NCI-H1417 treated with DMSO at 0.1 percent for 48 hours (cell line): ENCODE measurements at places on chromosomes 1 and 21.

- no peak for DNase-seq
These were observed 62.2 kb downstream of the HSF2BP start for GRCh38 chr21:43597052-43597451.

DNA sequence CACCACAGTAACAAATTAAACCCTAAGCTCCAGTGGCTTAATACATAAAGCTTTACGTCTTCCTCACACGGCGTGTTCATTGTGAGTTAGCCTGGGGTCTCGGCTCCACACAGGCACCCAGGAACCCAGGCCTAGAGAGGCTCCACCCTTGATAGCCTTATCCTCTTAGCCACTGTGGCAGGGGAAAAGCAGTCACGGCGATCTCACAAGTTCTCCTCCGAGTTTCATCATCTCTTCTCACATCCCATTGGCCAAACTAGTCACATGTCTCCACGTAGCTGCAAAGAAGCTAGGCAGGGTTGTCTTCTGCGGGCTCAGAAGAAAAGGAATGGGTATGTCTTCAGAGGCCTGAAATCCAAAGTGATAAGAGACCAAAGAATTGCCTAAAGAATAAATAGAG lies 122.3 kb upstream of the GRIK3 start:
- DNase-seq: no peak

DNA sequence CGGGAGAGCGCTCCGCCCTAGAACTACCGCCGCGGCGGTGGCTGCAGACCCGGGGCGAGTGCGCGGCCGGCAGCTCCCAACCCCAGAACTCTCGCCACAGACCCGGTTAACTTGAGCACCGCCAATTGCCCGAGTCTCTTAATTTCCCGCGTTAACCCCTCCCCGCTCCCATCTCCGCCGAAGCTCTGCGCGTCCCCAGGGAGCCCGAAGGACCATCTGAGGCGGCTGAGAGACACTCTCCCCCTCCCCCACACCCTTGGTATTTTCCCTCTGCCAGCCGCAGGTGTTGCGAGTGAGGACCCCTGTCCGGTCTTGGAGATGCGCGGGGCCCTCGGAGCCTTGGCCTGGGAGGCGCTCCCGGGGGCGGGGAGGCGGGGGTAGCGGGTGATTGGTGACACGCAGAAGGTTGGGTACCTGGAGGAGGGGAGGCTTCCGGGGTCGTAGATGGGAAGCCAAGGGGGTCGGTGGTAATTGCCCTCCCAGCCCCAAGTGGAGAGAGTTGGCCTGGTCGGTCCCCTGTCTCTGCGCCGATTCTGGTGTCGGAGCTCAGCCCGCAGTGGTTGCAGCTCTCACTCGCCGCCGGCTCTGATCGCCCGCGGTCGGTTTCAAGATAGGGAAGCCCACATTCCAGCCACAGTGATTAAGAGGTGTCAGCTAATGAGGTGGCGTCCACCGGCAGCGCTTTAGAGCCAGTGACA lies 858 bp upstream of the SUSD4 start:
- no peak for DNase-seq

DNA sequence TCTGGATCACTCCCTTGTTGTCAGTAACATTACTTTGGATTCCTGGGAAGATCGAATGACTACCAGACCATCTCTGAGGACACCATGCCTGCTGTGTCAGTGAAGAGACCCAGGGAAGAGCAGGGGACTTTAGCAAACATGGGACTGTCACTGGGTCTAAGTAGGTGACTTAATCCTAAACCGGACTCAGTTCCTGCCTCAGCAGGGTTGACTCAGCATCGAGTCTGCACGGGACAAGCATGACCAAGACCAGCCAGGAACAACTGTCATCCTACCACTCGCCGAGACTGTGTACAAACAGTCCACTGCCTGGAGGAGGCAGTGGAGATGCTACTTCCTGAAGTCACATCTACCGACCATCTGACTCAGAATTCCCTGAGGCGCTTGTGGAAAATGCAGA lies 53.2 kb upstream of the RAB4A start:
- DNase-seq: no peak

- no peak for DNase-seq
These were observed 124.9 kb upstream of the BACE2 start for GRCh38 chr21:41043014-41043413.

- DNase-seq: no peak
These were observed 283.5 kb downstream of the S1PR1 start for GRCh38 chr1:101520302-101520701.

GRCh38 chr1:117967477-117967876 lies 37.9 kb downstream of the WDR3 start:
- no peak for DNase-seq

GRCh38 chr1:83625646-83626045 lies 373.3 kb downstream of the TTLL7 start:
- no peak for DNase-seq

GRCh38 chr21:37064841-37065240 lies 8.0 kb downstream of the PIGP start:
- DNase-seq: no peak

- DNase-seq: no peak
These were observed 46.5 kb upstream of the GREM2 start for GRCh38 chr1:240658312-240658960.

- DNase-seq: no peak
These were observed 43.8 kb downstream of the CD53 start for GRCh38 chr1:110916669-110917306.

DNA sequence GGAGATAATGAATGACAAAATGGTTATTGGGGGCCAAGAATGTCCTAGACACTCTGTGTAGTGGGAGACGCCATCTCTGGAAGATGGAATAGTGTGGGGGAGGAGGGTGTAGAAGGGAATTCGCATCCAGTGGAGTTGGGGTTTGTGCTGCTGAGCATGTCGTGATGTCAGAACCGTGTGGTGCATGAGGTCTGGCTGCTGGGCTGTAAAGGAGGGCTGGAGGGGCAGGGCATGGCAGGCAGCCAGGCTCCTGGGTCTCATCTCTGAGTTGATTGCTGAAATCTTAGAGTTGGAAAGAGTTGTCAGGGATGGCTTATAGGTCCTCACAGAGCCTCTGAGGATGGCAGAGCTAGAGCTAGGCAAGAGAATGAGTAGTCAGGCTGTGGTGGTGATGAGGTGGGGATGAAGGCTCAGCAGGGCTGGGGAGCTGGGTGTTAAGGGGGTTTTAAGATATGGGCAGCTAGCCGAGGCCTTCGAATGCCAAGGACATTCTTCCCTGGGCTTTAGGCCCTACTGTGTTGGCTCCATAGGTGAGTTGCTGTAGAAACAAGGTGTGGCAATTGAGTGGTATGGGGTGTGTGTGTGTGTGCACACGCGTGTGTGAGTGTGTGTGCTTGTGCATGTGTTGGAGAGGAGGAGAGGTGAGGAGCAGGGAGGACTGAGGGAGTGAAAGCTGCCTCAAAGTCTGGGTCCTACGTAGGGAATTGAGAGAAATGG lies 1.9 kb downstream of the PPFIA4 start:
- DNase-seq: no peak

DNA sequence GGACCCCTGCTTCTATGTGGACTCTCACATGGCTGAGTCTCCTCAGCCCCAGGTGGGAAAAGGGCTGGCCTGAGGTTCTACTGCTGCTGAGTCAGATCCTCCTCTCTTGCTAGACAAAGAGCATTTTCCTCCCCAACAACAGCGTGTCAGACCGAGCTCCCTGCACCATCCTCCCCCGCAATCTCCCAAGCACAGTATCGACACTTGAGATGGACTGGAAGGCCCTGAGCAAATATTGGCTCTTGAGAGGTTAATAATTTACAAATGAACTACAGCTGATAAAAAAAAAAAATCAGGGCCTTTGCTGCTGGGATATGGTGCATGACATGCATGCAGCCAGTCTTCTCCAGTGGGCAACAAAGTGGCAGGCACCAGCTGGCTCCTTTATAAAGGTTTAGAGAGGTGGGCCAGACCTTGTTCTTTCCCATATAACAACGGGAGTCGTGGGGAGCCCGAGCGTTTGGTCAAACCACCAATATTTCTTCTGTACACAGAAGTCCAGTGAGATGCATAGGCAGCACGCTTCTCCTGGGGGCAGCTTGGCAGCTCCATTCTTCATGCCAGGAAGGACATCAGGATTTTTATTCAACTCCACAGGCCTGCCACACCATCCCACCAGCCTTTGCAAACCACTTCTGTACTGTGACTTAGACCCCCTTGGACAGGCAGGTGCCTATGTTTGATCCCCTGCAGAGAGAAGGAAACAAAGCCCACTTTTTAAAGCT lies 55.4 kb upstream of the CAMK1G start:
- peak; percentile 25 for DNase-seq

DNA sequence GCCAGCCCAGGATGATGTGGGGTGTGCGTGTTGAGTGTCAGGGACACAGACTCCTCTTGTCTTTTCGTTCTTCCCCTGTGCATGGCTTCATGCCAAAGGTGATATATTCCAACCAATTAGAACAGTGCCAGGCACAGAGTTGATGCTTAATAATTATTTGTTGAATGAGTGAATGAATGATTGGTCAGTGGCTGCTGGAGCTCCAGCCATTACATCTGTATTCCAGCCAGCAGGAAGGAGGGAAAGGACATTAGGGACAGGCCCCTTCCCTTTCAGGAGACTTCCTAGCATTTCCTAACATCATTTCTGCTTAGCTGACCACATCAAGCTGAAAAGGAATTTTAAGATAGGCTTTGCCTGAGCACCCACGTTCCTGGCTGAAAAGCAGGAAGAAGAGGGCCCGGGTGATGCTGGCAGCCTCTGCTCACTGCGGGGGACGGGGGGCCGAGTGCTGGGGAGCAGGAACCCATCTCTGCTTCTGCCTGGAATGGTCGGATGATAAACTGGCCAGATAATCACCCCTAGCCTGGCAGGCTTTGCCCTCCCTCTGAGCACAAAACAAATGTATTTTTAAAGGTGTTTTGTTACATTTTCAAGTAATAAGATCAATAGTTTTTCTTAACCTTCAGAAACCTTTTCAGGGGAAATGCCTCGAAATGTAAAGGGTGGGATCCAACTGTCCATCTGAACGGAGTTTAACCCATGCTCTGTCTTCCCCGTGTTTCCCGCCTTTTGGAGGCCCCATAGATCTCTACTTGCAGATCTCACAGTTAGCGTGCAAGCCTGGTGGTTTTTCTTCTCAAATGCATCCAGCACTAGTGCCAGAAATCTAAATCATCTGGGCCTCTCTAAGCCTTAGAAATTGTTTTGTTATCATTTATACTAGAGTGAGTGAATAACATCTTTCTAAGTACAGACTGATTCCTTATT lies 39.0 kb downstream of the SLC37A1 start:
- no peak for DNase-seq

DNA sequence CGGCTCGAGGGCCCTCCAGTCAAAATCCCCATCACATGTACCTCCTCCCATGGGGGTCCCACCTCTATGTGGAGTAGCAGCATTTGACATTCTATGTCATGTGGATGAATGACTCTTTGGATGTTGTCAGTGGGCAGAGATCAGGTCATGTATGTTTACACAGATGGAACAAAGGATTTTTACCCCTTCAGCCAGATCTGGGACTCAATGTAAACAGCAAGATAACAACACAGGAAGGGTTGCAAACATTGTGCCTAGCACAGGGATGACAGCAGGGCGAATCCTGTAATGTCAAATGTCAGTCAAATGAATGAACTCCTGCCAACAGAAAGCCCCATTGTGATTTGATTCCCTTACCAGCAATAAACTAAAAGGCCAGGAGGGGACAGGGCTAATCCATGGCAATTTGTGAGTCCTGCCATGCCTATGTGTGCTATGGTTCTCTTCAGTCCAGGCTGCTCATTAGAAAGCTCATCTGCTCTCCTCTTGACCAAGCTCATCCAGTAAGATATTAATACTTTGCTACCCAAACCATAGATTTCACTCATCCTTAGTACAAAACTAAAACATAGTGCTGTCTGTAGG lies 60.3 kb downstream of the PGBD5 start:
- no peak for DNase-seq

GRCh38 chr1:2277741-2278488 lies 49.8 kb downstream of the SKI start:
- DNase-seq: no peak

- no peak for DNase-seq
These were observed 4.6 kb upstream of the CACYBP start for GRCh38 chr1:174995121-174995520.

DNA sequence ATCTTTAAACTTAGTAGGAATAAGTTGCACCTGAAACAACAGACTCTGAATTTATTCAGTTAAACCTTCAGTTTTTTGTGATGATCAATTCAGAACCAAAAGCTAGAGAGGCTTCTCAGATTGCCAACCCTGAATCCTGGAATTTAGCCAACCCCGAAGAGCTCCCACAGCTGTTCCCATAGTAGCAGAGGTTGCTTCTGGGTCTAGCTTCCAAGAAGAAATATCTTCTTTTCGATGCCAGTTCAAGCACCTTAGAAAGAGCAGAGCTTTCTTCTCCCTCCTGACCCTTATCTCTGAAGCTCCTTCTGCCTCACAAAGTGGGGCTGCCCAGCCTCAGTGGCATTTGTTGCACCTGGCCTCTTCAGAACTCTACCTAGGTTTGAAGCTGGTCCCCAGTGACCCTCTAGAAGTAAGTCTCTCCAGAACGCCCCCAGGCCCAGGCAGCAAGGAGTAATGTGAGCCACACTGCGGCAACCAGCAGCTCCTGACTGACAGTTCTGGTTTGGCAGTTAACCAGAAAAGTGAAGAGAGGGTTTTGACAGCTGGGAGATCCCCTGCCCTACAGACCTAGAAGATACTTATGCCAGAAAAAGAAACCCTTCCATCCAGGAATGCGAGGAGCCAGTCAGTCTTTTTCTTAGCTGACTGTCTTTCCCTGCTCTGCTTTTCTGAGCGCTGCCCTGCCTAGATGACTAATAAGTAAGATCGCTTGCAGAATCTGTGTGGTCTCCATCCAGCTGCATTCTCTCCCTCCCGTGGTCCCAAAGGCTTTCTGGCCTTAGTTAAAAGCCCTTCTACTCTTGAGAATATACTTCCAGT lies 165.9 kb downstream of the ADGRL4 start:
- DNase-seq: no peak

DNA sequence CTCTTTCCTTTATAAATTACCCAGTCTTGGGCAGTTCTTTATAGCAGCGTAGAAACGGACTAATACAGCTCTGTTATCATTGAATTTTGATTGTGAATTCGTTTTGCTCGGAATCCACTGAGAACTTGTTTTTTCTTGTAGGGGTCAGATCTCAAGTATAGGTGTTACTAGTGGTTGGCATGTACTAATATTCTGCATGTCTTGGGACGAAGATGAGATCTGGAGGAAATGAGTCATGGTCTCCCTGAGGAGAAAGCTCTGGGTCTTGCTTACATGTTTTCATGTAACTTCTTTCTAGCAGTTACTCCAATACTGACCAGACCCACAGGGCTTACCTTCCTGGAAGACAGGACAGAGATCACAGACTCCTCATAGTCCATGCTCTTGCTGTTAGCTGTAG lies 30.3 kb downstream of the ZSCAN20 start:
- no peak for DNase-seq

DNA sequence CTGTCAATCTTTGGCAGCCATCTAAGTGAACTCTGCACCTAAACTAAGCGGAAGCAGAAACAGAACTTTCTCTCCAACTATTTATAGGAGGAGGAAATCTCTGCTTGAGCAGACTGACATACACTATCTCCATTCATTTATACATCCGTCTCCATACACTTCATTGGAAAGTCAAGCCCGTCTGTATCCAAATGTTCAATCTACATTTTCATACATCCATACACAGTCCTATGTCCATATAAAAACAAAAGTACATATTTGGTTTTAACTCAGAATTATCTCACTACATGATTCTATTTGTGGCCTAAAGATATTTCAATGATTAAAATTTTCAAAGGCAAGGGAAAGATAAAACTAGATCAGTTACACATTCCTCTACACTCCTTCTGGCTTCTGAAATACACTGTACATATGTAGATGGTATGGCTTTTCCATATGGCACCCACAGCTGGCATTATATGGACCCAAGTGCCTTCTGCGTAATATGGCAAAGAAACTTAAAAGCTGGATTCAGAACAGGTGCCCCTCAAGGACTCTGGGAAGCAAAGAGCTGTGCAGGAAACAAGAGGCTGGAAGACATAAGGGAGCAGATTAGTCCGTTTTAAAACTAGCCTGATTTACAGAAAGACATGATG lies 35.5 kb downstream of the ILDR2 start:
- DNase-seq: no peak
